ENCODE measurements at places on chromosomes 3 and 15.

- DNase-seq, result no peak
Observed at GRCh38 chr3:94176988-94177745, 114.3 kb downstream of the NSUN3 start.

DNA sequence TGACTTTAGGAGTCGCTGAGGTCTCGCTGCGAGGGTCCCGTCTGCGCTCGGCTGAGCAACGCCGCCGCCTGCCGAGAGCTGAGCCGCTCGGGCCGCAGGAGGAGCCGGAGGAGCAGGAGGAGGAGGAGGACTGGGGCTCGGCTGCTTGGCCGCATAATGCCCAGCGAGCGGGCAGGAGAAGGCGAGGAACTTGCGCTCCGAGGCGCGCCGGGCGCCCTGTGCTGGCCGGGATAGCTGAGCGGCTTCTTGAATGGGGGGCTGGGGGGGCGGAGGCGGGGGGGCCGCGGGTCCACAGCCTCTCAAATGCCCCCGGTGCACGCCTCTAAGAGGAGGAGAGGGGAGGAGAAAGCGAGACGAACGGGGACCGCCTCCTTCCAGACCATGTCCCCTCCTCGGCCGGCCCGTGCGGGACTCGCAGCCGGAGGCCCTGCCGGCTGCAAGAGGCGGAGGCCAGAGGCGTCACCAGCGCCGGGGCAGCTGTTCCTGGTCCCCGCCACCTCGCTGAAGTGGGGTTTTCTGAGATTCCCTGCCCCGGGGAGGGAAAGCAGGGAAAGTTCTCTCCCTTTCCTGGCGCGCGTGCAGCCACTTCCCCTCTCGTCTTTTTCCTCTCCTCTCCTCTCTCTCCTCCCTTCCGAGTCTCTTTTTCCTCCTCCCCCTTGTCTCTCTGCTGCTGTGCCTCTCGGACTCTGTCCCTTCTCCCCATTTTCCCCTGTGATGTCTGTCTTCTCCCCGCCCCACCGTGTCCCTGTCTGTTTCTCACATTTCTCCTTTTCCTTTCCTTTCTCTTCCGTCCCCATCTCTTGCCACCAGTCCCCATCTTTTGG is at the start of gene ADAMTS9:
TSS of gene ADAMTS9 (minus strand) at position 220 of the 824 bp plus-strand sequence. CDS start 343 bp downstream, outside the sequence.
- DNase-seq, result no peak

DNA sequence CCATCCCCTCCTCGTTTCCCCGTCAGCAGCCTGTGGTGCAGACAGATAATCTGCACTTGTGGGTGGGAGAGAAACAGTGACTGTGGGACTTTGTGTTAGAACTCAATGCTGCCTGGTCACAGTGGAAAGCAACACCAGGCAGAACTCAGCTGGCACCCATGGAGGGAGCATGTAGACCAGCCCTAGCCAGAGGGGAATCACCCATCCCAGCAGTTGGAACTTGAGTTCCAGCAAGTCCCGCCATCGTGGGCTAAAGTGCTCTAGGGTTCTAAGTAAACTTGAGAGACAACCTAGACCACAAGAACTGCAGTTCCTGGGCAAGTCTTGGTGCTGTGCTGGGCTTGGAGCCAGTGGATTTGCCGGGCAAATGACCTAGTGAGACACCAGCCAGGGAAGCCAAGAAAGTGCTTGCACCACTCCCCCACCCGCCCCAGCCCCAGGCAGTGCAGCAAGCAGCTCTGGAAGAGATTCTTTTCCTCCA is 24.4 kb downstream of the ISG20 start:
- no peak for DNase-seq

GRCh38 chr3:137845194-137845593 is 81.1 kb downstream of the SOX14 start:
- DNase-seq, result no peak

- DNase-seq, result no peak
Observed at GRCh38 chr3:182136008-182136910, 424.5 kb downstream of the SOX2 start.

DNA sequence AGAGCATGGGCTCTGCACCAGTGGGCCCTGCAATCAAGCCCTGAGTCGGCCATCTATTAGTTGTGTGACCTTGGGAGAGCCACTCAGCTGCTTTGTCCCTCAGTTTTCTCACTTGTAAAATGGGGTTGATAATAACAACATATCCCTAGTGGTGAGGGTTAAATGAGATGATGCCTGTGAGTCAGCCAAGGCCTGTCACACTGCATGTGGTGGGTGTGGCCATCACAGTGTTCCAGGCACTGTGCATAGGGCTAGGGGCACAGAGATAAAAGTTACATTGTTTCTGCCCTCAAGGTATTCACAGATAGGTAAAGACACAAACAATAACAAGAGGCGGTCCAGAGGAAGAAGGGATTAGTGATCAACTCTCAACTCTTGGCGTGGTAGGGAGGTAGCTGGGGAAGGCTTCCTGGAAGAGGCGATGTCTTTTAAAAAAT is 19.5 kb downstream of the SMAD6 start:
- DNase-seq, result no peak

DNA sequence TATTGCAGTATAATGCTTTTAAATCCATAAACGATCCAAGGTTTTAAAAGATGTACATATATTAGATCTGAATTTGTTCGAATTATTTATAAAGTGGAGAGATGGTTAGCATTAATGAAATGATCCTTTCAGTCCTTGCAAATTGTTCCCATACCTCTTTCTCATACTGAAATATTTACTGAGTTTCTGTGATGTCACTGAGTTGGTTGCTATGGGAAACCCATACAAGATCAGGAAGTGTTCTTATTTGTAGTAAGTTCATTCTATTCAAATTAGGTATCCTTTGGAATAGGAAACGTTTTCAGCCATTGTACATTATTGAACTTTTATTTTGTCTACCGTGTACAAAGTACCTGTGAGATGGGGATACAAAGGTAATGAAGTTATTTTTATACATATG is 73.2 kb upstream of the CHL1 start:
- DNase-seq, result no peak

- DNase-seq, result no peak
Observed at GRCh38 chr3:71120012-71120411, 463.5 kb downstream of the FOXP1 start.

- DNase-seq, result no peak
Observed at GRCh38 chr3:160537729-160538128, 27.6 kb downstream of the KPNA4 start.

- no peak for DNase-seq
Observed at GRCh38 chr3:184491867-184492615, 69.5 kb upstream of the EPHB3 start.

DNA sequence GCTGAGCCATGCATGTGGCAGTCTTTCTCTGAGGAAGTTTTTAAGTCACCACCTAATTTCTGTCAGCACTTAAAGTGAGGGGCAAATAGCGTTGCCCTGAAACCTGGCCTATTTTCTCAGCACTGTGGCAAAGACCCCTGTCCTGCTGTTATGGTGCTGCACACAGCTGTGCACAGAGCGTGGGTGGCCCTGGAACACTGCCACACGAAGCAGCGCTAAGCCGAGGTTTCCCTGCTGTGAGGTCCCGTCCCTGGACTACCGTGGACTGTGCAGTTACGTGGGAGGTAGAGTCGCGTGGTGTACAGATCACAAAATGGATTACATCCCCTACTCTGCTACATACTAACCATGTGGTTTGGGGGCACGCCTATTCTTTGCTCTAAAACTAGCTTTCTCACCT is 101.6 kb upstream of the NR2E3 start:
- DNase-seq, result no peak

DNA sequence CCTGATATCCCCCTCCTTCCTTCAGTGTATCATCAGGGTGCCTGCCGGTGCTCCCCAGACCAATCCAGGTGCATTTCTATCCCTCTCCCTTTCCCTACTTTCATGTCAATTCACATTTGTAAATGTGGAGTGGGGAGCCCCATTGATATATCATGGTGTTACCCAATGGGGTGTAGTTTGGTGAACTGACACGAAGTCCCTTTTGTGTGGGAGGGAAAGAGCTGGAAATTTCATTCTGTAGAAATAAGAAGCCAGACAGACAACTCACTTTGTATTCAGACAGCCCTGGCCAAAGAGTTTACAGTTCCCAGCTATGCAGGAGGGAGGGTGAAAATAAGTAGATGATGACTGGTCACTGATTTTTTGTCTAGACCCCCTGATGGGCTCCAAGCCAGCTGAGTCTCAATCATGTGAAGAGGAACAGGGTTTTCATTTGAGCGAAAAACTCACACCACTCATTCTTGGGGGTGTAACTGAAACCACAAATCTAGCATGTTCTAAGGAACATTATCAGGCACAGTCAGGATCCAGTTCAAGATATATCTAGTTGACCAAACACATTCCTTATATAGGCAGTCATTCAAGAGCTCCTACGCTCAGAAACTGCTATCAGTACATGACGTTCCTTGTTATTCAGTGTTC is 58.9 kb downstream of the LMCD1 start:
- no peak for DNase-seq

DNA sequence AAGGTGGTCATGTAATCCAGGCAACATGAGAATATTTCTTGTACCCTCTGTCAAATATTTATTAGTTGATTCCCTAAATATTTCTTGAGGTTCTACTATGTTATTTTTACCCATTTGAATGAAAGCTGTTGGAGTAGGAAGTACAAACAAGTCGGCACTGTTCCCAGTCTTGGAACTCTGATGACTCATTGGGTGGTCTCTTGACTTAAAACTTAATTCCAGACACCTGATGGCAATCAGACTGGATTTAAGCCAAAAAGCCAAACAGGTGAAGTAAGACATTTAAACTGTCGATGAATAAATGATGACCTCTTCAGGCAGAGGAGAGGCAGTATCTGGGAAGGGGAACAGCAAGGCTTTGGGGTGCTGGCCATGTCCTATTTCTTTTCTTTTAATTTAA is 22.8 kb downstream of the C2CD4A start:
- no peak for DNase-seq

DNA sequence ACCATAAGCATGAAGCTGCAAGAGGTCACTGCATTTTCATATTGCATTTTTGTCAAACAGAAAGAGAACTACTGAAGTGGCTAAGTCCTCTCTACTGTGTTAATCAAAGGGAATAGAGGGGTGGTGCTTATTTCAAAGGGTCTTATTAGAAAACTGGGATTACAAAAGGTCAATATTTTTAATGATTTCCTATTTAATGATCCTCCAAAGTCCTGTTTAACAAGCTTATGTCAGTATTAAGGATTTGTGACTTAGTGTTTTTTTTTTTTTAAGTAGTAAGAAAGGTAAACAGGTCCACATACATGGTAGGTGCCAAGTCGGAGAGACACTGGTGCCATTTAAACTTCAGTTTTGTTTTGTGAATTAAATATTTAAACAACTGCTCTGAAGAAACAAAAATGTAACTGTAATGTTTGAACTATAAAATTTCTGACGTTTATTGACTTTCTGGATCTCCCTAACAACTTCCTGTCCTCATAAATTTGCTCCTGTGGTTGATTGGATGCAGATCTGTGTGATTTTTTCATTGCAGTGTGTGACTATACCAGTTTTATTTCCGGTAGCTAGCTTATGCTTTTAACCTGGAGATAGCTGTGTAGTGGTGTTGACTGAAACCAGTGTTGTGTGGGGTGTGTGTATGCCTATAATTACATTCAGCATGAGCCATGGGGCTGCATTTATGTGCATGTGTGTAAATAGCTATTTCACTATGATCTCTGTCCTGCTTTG is 8.6 kb upstream of the CACNA1D start:
- no peak for DNase-seq
